Stimulated activated CD4-positive, alpha-beta T cell treated with anti-CD3 and anti-CD28 coated beads, TNF-alpha, amount 100 ng/mL, for 24 hours (primary cell): ENCODE measurements at places on chromosomes 12 and 14.

DNA sequence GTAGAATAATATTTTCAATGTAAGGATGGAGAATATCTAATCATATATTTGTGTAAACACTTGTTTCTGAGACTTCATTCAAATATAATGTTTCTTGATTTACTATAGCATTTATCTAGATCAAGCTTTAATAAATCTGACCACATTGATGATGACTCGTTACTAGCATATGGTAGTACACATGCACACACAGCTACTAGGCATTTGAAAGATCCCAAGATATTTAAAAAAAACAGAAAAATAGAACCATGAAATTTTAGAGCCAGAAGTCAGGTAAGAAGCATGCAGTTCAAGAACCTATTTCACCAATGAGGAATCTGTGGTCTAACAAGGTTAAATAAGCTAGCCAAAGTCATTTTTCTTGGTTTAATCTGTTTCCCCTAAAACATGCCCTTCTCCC, 32.0 kb downstream of the DCP1B start:
- no peak for DNase-seq

DNA sequence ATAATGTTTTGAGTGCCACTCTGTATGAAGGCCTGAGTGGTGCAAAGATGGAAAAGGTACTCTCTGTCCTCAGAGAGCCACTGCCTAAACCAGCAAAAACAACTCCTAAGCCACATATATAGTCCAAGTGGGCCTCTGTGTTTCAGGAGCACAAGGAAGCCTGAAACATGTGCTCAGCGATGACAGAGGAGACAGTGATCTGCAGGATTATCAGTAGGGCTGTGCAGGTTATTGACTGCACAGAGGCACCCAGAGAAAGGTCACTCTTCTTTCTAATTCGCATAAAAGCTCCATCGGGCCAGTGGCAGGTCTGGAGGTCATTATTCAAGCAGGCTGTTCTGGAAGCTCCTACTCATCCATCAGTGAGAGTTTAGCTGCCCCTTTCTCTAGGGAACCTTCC, 361.9 kb downstream of the BCL11B start:
- DNase-seq: no peak

DNA sequence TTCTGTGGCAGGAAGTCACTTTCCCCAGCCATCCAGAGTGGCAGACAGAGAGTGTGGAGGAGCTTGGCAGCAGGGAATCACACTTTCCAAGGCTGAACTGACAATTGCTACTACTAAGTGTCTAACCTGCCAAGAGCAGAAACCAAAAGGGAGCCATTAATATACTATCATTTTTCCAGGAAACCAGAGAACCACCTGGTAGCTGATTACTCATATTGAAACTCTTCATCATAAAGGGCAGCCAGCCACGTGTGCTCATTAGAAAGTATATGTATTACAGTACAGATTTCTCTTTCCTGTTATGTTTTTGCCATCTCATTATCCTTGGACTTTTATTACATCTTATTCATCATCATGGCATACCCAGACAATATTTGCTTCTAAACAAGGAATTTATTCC, 374.9 kb downstream of the GXYLT1 start:
- no peak for DNase-seq

DNA sequence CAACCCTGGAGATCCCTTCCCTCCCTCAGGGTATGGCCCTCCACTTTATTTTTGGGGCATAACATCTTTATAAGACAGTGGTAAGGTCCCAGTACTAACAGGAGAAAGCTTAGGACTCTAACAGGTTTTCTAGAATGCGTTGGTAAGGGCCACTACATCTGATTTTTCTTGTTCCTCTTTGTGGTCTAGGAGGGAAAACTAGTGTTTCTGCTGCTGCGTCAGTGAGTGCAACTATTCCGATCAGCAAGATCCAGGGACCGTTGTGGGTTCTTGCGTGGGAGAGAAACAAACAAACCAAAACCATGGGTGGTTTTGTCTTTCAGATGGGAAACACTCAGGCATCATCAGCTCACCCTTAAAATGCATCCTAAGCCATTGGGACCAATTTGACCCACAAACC, 123.6 kb upstream of the SLC16A7 start:
- DNase-seq: no peak

GRCh38 chr12:50309950-50310349, 26.6 kb upstream of the LIMA1 start:
- no peak for DNase-seq

- no peak for DNase-seq
These were observed 86.0 kb upstream of the SLC38A2 start for GRCh38 chr12:46458500-46459102.

DNA sequence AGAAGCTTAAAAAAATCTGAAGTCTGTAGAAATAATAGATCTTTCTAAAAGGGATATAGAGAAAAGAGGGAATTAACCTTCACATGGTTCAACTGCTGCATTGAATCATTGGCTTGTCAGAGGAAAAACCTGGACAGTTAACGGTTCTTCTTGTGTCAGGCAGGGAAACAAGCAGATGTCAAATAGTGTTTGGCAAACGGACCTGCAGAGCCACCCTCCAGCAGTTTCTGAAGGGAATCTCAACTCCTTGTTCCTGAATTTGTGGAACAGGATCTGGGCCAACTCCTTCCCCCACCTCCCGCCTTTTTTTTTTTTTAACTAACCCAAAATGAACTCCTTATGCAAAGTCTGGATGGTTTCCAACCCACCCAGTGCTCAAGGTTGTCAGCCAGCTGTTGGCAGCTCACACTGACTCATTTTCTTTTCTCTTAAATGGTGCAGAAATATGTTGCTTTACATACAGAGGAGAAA, 187.3 kb downstream of the CAND1 start:
- DNase-seq: no peak

GRCh38 chr12:124307556-124307825, 12.6 kb downstream of the RFLNA start:
- DNase-seq: no peak

GRCh38 chr14:100526632-100527031, 60.6 kb downstream of the BEGAIN start:
- DNase-seq: no peak

DNA sequence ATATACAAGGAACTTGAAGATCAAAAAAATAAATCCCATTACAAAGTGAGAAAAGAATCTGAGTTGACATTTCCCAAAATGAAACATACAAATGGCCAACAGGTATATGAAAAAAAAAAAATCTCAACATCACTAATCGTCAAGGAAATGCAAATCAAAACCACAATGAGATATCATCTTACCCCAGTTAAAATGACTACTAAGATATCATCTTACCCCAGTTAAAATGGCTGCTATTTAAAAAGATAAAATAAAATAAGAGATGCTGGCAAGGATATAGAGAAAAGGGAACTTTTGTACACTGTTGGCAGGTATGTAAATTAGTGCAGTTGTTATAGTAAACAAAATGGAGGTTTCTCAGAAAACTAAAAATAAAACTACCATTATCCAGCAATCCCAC, 44.4 kb downstream of the PLEKHG7 start:
- no peak for DNase-seq

DNA sequence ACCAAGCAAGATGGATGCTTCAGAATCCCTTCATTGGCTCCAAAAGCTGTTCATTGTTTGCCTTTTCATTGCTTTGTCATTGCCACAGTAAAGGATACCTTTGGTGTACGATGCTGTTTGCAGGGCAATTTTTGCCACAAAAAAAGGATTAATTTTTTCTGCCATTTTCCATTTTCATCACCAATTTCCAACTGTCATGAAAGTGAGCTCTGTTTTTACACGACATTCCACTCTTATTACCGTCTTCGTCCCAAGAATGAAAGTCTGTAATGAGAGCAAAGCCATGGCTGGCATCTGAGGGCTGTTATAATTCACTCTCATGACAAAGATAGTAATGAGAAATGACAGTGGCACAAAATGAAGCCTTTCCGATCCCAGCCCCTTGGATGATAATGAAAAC, 272.7 kb upstream of the DCN start:
- DNase-seq: no peak

DNA sequence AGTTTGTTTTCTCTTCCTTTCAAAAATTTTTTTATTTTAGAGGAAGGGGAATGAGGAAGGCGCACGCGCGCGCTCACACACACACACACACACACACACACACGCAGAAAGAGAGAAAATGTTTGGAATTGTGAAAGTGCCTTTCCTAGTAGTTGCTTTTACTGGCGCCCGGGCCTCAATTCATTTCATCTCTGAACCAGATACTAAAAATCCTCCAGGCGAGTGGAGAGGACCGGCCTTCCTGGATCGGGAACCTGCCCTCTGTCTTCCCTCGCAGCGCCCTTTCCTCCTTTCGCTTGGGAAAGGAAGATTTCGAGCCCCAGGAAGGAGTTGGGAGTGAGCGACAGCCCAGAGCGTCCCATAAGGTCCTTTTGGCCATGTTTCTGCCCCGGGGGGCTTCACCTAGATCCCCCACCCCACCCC, 7.8 kb upstream of the TBX3 start:
- no peak for DNase-seq

GRCh38 chr12:112346194-112346593, 36.0 kb downstream of the HECTD4 start:
- no peak for DNase-seq

GRCh38 chr12:122995503-122996187, 15.2 kb downstream of the ARL6IP4 start:
- DNase-seq: no peak

- DNase-seq: no peak
These were observed 1795.5 kb upstream of the FLRT2 start for GRCh38 chr14:83734431-83734830.

GRCh38 chr14:68520637-68521556, 272.0 kb downstream of the ZFP36L1 start:
- DNase-seq: no peak

DNA sequence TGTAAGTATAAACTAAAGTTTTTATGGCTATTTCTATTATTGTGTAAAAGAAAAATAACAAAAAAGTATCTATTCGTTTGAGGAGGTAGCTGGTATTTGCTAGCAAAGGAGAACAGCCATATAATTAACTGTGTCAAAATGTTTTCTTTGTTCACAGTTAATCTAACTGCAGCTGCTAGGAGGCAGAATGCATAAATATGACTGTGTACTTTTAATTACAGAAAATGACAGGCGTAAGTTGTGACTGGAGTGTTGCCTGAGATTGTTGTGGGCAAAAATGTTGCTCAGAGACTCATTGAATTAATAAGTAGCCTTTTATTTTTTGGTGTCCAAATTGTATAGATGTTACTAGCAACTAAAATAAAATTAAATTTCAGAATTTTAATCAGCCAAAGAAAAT, 33.5 kb downstream of the PTPRO start:
- no peak for DNase-seq

- DNase-seq: no peak
These were observed 1083.7 kb upstream of the FLRT2 start for GRCh38 chr14:84446250-84446649.

DNA sequence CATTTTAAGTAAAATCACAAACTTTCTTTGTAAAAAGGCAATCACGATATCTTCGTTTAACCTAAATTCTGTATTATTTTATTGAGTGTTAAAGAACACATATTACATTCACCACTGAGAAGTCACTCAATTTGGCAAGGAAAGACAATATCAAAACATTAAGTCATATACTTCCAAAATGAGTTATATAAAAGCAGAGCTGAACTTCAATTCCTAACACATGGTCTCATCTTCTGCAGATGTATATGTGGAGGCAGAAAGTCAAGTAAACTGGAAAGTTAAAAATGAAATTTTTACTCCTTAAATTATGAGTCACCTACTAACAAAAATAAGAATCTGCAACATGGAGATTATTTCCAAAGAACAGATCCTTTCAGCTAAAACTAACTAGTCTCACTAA, 28.7 kb downstream of the BMAL2 start:
- DNase-seq: no peak

GRCh38 chr12:117097159-117097558, 2.1 kb downstream of the TESC start:
- DNase-seq: no peak

GRCh38 chr14:33570694-33571310, 380.1 kb downstream of the EGLN3 start:
- no peak for DNase-seq

DNA sequence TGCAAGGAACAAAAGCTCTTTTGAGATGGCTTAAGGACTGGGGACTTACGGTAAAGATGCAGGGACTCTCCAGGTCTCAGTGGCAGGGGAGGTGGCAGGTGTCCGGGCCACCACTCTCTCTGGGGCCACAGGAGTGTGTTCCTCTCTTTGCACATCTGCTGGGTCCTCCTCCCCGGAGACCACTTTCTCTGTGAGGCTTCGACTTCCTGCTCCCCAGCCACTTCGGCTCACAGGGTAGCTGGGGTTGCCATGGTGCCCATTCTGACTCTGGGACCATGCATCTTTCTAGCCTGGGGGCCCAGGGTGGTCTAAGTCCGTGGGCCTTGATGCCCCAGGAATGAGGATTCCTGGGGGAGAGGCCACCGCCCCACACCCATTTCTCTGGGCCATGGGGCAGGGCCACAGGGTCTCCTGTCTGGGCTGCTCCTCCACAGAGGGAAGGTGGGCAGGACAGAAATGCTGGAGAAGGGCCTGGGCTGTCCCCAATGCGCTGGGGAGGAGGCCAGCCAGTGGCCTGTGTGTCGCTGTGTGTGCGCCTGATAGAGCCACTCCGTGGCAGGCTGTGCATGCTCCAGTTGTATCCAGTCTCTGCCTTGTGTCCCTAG, 38.5 kb downstream of the CCDC92 start:
- DNase-seq: no peak

DNA sequence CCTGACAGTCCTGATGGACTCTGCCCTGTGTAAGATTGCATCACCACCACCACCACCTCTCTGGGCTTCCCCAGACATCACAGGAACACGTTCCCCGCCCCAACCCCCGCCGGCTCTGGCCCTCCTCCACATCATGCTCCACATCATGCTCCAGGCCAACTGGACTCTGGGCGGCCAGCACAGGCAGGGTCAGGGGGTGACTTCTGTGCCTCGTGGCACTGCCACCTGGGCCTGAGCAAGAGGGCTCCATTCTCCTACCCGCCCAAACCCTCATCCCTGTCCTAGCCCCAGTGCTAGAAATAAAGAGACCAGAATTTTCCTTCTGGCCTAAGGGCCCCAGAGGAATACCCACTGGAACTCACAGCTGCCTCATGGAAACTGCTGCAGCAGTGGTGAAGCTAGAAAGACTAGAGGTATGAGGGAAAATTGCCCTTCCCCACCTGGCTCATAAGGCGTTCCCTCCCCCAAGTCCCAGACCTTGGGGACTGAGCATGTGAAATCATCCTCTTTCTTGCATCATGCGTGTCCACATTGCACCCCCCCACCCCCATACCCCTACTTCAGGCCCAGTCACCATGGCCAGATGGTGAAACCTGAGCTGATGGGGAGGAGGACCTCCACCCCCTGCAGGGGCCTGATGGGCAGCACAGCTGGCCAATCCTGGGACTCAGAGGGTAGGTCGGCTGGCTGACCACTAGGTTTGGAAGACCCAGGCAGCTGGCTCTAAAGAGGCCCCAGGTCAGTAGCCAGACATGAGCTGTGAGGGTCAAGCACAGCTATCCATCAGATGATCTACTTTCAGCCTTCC, at the start of gene INHBE:
INHBE (plus strand) TSS at position 742 of the 808 bp plus-strand sequence. CDS start 230 bp downstream, outside the sequence.
- no peak for DNase-seq

GRCh38 chr14:96573473-96574100, 71.4 kb downstream of the PAPOLA start:
- DNase-seq: no peak
